Lung microvascular endothelial cell (primary cell): ENCODE measurements at places on chromosomes 7 and 10. TPM values are rescaled to one million over a fixed set of nuclear protein-coding genes. Genes with fewer than 3 reads are reported as not detected.

DNA sequence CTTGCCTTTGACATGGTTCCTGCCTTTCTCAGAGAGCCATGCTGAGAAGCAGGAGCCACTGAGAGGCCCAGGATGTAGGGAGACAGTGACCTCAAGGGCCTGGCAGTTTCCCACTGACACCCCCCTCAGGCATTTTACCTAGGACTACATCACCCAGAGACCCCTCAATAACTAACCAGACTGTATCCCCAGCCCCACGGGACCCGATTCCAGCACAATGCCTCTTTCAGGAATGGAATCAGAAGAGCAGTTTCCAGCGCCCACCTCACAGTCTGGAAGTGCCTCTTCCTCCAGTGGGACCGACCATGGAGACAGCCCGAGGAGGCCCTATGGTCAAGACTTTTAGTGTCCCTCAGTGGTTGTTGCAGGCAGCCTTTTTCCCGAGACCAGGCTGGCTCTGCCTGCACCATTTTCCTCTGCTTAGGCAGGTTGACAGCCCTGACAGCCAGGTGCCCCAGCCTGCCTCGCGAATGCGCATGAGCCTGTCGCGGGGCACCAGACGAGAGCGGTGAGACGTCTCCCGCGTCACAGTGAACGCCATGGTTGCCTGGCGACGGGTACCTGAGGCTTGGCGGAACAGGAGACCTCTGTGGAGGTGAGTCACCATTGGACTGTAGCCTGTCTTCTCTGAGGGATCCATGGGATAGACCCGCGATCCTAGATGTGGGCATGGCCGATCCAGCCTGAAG, 28.4 kb upstream of the ZNF273 start:
- DNase-seq = no peak

OGDHL gene
- total RNA-seq = 0.20 and 0.22 TPM in 2 replicates

- no peak for DNase-seq
Measured at GRCh38 chr7:149282331-149282655, 20.3 kb downstream of the ZNF783 start.

VAX1 gene
- not detected in 2 replicates for total RNA-seq

DNA sequence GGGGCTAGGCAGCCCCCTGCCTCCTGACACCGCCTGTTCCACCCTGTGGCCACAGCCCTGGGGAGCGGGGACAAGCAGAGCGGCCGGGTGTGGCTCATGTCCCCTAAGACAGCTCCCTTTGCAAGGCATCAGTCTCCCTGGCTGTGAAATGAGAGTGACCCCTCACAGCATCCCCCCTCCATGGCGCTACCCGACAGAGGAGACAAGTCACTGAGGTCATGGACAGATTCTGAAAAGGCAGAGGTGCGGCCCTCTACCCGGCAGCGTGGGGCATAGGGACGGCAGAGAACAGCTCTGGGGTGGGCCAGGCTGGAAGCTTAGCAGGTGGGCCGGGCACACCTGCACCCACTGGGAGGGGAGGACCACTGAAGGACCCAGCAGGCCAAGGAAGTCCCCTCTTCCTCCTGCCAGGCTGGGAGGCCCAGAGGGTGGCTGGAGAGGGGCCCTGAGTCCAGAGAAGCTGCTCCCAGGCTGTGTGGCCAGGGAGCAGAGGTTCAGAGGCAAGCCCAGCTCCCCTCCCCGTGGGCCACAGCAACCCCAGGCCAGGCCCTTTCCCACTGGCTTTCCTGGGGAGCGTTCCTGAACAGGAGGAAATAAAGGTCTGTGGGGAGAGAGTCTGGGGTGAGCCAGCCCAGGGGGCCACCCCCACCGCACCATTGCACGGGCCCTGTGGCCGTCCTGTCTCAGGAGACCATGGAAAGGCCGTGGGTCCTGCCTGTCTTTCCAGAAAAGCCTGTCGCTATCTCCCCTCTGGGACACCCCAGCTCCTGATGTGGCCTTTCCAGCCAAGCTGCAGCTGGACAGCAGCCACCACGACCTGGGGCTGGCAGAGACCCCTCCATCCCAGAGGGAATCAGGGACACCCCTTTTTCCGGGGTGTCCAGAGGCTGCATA, 1.7 kb downstream of the ADAP1 start:
- DNase-seq = no peak

DNA sequence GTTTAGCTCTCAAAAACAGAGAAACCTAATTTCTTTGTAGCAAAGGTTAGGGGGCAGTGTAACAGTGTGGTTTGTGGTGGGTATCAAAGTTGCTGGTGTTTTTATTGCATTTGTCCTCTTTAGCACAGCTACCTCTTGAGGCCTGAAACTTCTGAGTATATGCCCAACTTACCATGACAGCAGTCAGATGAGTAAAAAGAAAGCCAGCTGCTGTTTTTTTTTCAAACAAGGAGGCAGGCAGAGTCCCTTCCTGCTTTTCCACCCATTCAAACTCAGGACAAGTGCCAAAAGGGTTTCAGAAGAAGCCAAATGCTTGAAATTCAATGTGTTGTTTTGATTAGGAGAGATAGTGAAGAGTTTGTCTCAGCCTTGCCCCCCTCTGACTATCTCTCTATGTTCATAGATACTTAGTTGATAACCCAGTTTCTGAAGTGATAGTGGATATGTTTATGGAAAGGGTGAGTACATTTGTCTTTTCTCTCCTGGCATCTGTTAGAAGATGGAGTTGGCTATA, 23.1 kb downstream of the GBF1 start:
- no peak for DNase-seq

GRCh38 chr10:124354411-124355382, 64.0 kb downstream of the OAT start:
- peak; percentile 37 for DNase-seq

- no peak for DNase-seq
Measured at GRCh38 chr10:63266391-63267316, 133.5 kb downstream of the NRBF2 start.

DNA sequence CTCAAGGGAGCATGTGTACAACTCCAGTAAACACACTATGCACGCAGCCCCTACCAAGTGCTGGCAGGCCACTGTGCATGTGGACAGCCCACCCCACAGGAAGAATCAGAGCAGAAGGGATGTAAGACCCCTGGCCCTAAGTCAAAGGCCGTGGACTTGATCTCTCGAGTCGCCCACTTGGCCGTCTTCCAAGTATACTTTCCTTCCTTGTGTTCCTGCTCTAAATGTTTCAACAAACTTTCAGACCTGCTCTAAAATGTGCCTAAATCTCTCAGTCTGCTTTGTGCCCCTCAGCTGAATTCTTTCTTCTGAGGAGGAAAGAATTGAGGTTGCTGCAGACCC, 21.1 kb upstream of the NOM1 start:
- DNase-seq = no peak

GPR26 gene
- not detected in 2 replicates for total RNA-seq

- DNase-seq = no peak
Measured at GRCh38 chr10:123027861-123028260, 19.1 kb downstream of the ACADSB start.

GRCh38 chr7:111513566-111513965, 48.7 kb downstream of the IMMP2L start:
- DNase-seq = no peak

SRPK2 gene
- 54.4 and 55.6 TPM in 2 replicates for total RNA-seq

DNA sequence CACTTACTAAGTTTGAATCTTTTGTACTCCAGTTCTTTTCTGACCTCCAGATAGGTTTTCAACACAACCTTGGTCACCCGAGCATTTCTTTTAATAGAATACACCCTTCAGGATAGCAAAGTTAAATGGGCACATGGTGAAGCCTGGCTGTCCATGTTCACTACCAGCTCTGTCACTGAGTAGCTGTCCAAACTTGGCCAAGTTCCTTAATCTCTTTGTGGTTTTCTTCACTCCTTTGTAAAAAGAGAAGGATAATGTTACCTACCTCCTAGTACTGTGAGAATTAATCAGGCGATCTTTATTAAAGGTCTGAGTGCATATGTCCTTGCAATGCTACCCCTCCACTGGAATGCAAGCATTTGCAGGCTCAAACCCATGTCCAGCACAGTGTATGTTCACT, 128.1 kb upstream of the PTPRZ1 start:
- no peak for DNase-seq

GRCh38 chr10:91908337-91909116, 759 bp downstream of the FGFBP3 start:
- DNase-seq = peak; percentile 86

GRCh38 chr10:49135575-49136313, 1.9 kb upstream of the FAM170B start:
- peak; percentile 14 for DNase-seq

GRCh38 chr7:69749372-69749979, 151.2 kb downstream of the AUTS2 start:
- DNase-seq = no peak

GNG11 gene
- total RNA-seq = 361 and 479 TPM in 2 replicates

GRCh38 chr7:142168746-142169145, 57.2 kb downstream of the MGAM2 start:
- no peak for DNase-seq

- no peak for DNase-seq
Measured at GRCh38 chr7:98879979-98880315, 1.6 kb downstream of the TRRAP start.

SFTPA1 gene
- total RNA-seq = not detected in 2 replicates

DNA sequence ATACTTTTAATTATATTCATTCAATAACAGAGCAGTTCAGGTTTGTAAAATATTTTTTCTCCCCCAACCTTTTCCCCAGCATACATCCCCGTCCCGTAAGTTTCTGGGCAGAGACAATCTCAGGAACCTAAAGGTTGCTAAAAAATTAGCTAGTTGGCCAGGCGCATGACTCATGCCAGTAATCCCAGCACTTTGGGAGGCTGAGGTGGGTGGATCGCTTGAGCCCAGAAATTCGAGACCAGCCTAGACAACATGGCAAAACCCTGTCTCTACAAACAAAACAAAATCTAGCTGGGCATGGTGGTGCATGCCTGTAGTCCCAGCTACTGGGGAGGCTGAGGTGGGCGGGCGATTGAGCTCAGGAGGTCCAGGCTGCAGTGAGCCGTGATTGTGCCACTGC, 40.2 kb downstream of the TCF7L2 start:
- no peak for DNase-seq

GRCh38 chr7:131945313-131945911, 389.0 kb upstream of the PODXL start:
- DNase-seq = peak; percentile 56

- DNase-seq = peak; percentile 77
Measured at GRCh38 chr7:66952343-66953043, 31.5 kb downstream of the TMEM248 start.

CXCL12 gene
- 1.3 and 7.1 TPM in 2 replicates for total RNA-seq

DNA sequence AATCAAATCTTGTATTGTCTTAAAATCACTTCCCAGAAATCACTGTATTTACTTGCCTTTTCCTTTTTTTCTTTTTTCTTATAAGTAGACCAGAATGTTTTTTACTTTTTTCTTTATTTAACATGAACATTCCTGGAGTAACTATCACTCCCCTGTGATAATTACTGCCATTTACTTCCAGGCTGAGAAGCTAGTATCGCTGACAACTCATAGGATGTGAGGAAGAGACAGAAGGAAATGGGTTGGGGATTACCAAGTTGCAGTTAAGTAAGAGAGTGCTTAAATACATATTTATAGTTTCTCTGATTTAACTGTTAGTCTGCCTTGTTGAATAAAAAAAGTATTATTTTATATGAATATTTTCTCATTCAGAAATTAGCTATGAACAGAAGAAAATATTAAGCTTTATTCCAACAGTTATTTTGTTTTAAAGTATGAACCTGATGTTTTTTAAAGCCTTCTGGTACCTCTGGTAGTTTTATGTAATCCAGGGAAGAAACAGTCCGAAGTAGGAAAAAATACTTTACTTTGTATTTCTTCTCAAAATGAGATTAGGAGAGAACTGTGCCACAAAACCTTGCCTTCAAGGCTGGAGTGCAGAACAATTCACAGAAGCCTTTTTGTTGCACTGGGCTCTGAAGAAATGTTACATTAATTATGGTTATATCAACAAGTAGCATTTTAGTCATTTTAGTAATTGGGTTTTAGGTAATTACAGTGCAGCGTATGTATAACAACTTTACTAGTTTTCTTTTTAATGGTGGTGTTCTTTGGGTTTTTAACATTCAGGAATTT, 72.8 kb downstream of the SHOC2 start:
- peak; percentile 37 for DNase-seq

GRCh38 chr7:66352071-66352470, 146.9 kb downstream of the TPST1 start:
- peak; percentile 63 for DNase-seq

- DNase-seq = no peak
Measured at GRCh38 chr10:110530131-110530831, 32.6 kb downstream of the DUSP5 start.

- no peak for DNase-seq
Measured at GRCh38 chr7:143988976-143989745, 11.0 kb upstream of the OR6B1 start.

DNA sequence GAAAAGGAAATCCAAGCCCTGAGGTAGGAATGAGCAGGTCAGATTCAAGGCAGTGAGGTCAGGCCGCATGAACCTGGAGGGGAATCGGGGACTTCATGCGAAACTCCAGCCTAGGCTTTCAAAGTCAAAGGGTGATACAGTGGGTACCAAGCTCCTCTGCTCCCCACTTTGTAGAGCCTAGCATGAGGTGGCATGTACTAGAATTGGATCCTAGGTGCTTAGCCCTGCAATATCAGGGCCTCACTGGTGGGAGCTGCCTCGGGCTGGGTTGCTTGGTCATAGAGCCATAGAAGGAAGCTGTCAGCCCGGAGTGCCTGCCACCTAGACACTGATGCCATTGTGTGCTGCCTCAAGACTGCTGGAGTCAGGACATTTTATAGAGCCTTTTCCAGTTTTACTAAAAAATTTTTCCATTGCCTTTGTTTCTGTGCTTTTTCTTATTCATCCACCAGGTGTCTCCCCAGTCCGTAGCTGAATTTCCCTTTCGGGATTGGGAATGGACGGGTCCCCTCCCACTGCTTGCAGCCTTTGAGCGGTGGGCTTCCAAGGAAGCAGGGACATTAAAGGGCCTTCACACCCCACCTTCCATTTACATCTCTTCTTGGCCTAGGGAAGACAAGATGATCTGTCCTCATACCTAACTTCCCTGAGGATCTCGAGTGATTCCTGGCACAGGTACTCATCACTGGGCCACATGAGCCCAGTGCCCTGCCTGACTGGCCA, 5.5 kb upstream of the LZTS2 start:
- peak; percentile 66 for DNase-seq

GRCh38 chr7:104045183-104045582, 55.7 kb upstream of the RELN start:
- DNase-seq = peak; percentile 12
